ENCODE measurements at places on chromosomes 13 and 19. TPM values are rescaled to one million over a fixed set of nuclear protein-coding genes. Genes with fewer than 3 reads are reported as not detected.

Gene ABHD13
- total RNA-seq = 8.1 TPM

Gene MUC16
- 0.91 TPM for total RNA-seq

Gene C19orf18
- total RNA-seq = 0.83 TPM

Gene EBI3
- total RNA-seq = not detected

Gene GARIN5A
- total RNA-seq = 4.2 TPM

Gene ATXN8OS
- not detected for total RNA-seq

Gene RAB20
- total RNA-seq = 6.7 TPM

Gene CGB8
- total RNA-seq = not detected

Gene TMTC4
- 24.3 TPM for total RNA-seq

Gene CEACAM18
- not detected for total RNA-seq

Gene LDLR
- 169 TPM for total RNA-seq

Gene HPN
- total RNA-seq = 1.7 TPM

Gene CRX
- not detected for total RNA-seq

Gene CYP4F11
- 1.3 TPM for total RNA-seq

Gene S1PR4
- total RNA-seq = 0.42 TPM

Gene B3GNT3
- 4.3 TPM for total RNA-seq

Gene PLEKHF1
- total RNA-seq = 10.2 TPM

Gene FKRP
- 7.5 TPM for total RNA-seq

Gene YJEFN3
- total RNA-seq = 12.0 TPM

Gene NKPD1
- 22.4 TPM for total RNA-seq

Gene HNRNPUL1
- 140 TPM for total RNA-seq

Gene CEACAM19
- 5.7 TPM for total RNA-seq

Gene RASL11A
- total RNA-seq = 7.9 TPM

Gene MAB21L1
- total RNA-seq = 2.2 TPM

Gene PLK5
- 1.2 TPM for total RNA-seq

Gene CD70
- not detected for total RNA-seq

Gene SPACA6
- 3.1 TPM for total RNA-seq

Gene KLHL1
- not detected for total RNA-seq

Gene IGFL2
- 15.8 TPM for total RNA-seq

Gene ZNF345
- total RNA-seq = 4.9 TPM

Gene HSD17B14
- 3.0 TPM for total RNA-seq

Gene SIGLEC11
- total RNA-seq = 0.30 TPM

Gene KASH5
- not detected for total RNA-seq

Gene ARMC6
- total RNA-seq = 14.4 TPM

Gene CEACAM7
- 4.1 TPM for total RNA-seq

Gene UGGT2
- total RNA-seq = 11.8 TPM

Gene PRSS57
- not detected for total RNA-seq

Gene SH2D3A
- 52.4 TPM for total RNA-seq

Gene PTPRS
- 182 TPM for total RNA-seq

Gene PSG1
- total RNA-seq = not detected

Gene ZNF701
- 16.2 TPM for total RNA-seq

Gene ZNF471
- 8.1 TPM for total RNA-seq

Gene FCHO1
- total RNA-seq = 48.2 TPM

Gene FBXW9
- total RNA-seq = 13.7 TPM

Gene CBY2
- total RNA-seq = not detected

Gene BRME1
- total RNA-seq = 23.0 TPM

Gene URAD
- total RNA-seq = not detected

Gene SMAD9
- total RNA-seq = 0.98 TPM

Gene LGALS14
- total RNA-seq = not detected

Gene VAV1
- 1.3 TPM for total RNA-seq

Gene TEX101
- total RNA-seq = not detected

Gene CCL25
- not detected for total RNA-seq

Gene LRRC63
- total RNA-seq = not detected

Gene PDX1
- total RNA-seq = not detected

Gene ADGRE3
- total RNA-seq = not detected

Gene CGB3
- not detected for total RNA-seq

Measured in suprapubic skin (tissue), 4 donors.